GOT3 (cell line): ENCODE measurements at places on chromosomes 4 and X.

GRCh38 chr4:10120943-10121567, 4.5 kb upstream of the WDR1 start:
- DNase-seq, result no peak

DNA sequence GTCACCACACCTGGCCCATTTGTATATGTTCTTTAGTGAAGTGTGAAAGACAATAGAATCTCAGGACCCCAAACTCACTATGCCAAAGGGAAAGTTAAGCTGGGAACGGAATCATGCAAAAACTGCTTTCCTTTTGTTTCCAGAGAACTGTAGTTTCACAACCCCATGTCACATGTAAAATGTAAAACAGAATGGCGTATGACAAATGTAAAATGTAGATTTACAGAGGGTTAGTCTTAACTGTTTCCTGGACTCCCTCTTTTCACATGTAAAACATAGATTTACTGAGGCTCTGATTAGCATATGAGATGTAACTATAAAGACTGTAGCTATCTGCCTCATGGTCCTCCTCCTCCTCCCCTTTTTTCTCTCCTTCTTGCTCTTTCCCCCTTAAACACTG, 66.3 kb downstream of the ABLIM2 start:
- DNase-seq, result no peak

GRCh38 chr4:66741081-66741480, 804.2 kb downstream of the CENPC start:
- DNase-seq, result no peak

DNA sequence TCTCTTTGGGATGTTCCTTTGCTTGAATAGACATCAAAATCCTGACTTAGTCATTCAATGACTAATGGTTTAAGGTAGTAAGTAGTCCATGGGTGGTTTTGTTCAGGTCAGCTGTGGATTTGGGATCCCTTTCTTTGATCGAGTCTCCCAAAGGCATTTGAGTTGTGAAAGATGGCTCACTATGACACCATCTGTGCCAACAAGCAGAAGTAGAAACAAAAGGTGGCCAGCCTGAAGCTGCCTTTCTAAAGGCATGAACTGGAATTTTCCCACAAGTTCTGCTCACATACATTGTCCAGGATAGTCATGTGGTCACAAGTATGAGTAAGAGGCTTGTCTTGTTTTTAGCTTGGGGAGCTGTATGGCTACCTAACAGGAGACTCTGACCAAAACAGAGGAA, 129.9 kb downstream of the CCNG2 start:
- DNase-seq, result no peak

GRCh38 chrX:69165087-69165651, at the start of gene PJA1:
Gene PJA1, minus strand, starts transcription at chrX:69165453. Its CDS starts 2,380 bp downstream, at chrX:69163073.
- no peak for DNase-seq

DNA sequence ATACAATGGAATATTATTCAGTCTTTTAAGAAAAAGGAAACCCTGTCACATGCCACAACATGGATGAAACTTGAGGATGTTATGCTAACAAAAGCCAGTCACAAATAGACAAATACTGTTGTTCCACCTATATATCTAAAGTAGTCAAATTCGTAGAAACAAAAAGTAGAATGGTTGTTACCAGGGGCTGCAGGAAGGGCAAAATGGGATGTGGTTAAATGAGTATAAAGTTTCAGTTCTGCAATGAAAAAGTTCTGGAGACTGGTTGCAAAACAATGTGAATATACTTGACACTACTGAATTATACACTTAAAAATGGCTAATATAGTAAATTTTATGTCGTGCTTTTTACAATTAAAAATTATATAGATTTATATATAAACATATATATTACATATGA, 12.2 kb downstream of the SPOCK3 start:
- DNase-seq, result no peak

- DNase-seq, result no peak
These were observed 6.3 kb upstream of the PPP2R2C start for GRCh38 chr4:6478546-6479220.

- no peak for DNase-seq
These were observed 149.2 kb downstream of the STK32B start for GRCh38 chr4:5200513-5200912.

- DNase-seq, result no peak
These were observed 102.5 kb downstream of the SH3RF1 start for GRCh38 chr4:169167957-169168858.

GRCh38 chrX:82998163-82998562, 509.9 kb upstream of the POU3F4 start:
- no peak for DNase-seq
